Sciatic nerve (tissue), 2 donors: ENCODE measurements at places on chromosomes 1 and 21. TPM values are rescaled to one million over a fixed set of nuclear protein-coding genes. Genes with fewer than 3 reads are reported as not detected.

The DRAM2 gene
- 34.9 TPM for total RNA-seq

The CD48 gene
- 6.8 TPM for total RNA-seq

The SH3BGRL3 gene
- total RNA-seq = 106 TPM

DNA sequence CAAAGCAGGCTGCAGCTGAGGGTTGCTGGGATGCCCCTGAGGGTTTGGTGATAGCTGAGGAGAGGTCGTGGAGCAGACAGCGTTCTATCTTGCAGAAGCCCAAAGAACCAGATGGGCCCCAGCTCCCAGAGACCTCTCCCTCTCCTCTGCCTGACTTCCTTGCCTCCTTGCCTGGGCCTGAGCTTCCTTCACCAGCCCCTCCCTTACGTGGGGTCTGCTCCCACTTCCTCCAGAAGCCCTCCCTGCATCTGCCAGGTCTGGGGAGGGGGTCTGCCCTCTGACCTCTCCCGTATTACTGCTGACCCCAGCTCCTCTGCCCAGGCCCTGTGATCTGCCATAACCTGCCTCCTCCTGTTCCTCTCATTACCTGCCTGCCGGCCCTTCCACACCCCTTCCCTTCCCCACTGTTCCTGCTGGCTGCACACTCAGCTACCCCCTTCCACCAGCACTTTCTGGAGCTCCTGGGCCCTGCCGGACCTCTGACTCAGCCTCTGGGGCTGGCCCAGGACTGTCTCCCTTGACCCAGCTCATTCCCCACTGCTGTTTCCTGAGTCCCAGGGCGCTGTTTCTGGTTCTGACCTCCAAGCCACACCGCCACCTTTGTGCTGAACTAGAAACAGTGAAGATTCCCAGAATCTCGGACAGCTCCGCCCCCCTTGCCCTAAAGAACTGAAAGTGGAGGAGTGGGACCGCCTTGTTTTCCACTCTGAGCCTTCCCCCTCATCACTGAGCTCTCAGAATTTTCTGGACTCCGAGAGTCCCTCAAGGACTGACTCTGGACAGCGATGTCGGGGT, 237.7 kb upstream of the C1orf174 start:
- no peak for DNase-seq

- DNase-seq = no peak
These were observed 68.6 kb downstream of the TGFBR3 start for GRCh38 chr1:91817211-91817905.

DNA sequence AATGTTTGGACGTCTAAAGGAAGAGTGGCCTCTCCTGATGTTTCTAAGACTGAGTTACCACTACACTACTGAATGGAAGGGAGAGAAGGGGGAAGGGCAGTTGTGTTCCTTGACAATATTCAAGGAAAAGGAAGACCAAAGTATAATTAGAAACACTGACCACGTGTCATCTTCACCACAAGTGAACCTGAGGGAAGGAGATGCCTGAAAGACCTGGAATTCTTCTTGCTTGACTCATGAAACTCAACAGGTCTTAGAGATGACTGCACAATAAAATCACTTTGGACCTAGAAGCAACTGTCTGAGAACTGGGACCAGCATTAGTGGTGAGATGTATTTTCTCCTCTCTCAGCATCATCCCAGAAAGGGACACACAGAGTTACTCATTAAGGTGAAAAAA, 56.7 kb downstream of the PTPN14 start:
- no peak for DNase-seq
